ENCODE measurements at places on chromosomes 1 and 21. TPM values are rescaled to one million over a fixed set of nuclear protein-coding genes. Genes with fewer than 3 reads are reported as not detected.

The AGMAT gene
- total RNA-seq, result 12.4 TPM

The TSPEAR gene
- not detected for total RNA-seq

The CELF3 gene
- total RNA-seq, result not detected

The PEAR1 gene
- total RNA-seq, result not detected

The ANKRD34A gene
- 3.8 TPM for total RNA-seq

The EPHA2 gene
- total RNA-seq, result not detected

- DNase-seq, result no peak
Observed at GRCh38 chr1:87243573-87243972, 85.1 kb upstream of the LMO4 start.

DNA sequence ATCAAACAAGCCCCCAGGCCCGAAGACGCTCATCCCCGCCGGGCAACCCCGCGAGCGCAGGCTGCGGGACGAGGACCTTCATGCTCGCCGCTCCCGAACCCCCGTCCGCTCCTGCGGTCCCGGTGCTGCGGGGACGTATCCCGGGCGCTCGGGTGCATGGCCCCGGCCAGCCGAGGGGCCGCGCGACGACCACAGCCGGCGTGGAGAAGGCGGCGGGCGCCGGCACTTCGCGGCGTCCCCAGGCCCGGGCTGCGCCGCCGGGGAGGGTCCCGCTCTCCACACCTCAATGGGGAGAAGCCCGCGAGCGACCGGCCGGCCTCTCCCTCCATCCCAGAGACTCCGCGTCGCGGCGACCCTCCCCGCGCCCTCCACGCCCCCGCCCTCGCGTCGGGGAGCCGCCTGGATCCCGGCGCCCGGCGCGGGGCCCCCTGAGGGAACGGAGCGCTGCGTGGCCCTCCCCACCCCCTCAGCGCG is 401 bp downstream of the ERRFI1 start:
- no peak for DNase-seq

- peak; percentile 68 for DNase-seq
Observed at GRCh38 chr1:15501208-15502032, 22.6 kb downstream of the CASP9 start.

DNA sequence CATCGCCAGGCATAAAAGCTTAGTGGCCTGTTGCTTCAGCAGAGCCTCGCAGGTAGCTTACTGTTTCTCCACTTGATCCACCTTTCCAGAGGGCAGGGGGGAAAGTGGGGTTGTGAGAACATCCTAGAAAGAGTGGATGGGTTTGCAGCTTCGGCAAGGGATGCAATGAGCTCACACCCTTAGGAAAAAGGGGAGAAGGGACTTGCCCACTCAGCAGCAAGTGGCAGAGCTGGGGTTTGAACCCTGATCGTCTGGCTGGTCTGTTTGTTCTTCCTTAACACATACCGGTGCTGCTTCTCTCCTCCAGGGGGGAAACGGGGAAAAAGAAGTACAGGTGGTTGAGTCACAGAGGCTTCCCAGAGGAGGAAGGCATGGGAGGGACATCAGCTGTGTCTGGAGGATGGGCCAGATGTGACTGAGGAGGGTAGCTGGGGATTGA is 1.0 kb downstream of the TMEM201 start:
- DNase-seq, result no peak

GRCh38 chr1:179448437-179449149 is 82.8 kb downstream of the AXDND1 start:
- DNase-seq, result no peak

DNA sequence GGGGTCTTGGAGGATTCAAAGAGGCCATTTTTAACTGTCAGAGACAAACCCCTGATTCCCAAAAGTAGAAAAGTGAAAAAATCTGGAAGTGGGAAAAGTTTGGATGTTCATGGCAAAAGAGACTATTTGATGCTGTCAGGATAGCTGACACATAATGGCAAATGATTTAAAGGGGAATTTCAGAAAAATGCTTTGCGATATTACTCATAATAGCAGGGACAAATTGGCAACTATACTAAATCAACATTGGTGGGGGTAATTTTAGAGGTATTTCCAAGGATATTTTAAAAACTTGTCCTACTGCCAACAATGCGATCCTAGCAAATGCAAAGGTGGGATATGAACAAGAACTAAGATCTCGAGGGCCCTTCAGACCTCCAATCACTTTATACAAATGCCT is 5.3 kb upstream of the GSTM4 start:
- no peak for DNase-seq

DNA sequence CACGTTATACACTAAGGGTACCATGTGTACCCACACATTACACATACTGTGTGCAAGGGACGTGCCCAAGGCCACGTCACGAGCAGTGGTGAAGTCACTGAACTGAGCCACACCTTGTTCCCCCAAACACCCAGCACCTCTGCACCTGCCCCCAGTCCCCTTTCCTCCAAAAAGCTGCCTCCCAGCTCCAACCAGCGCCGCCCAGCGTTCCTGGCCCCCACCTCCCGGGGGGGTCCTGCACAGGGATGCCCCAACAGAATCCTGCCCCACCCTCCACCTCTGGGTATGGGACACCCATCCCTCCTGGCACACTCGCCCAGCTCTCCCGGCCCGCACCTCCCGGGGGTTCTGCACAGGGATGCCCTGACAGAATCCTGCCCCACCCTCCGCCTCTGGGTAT is 54.1 kb downstream of the CHD5 start:
- DNase-seq, result no peak

DNA sequence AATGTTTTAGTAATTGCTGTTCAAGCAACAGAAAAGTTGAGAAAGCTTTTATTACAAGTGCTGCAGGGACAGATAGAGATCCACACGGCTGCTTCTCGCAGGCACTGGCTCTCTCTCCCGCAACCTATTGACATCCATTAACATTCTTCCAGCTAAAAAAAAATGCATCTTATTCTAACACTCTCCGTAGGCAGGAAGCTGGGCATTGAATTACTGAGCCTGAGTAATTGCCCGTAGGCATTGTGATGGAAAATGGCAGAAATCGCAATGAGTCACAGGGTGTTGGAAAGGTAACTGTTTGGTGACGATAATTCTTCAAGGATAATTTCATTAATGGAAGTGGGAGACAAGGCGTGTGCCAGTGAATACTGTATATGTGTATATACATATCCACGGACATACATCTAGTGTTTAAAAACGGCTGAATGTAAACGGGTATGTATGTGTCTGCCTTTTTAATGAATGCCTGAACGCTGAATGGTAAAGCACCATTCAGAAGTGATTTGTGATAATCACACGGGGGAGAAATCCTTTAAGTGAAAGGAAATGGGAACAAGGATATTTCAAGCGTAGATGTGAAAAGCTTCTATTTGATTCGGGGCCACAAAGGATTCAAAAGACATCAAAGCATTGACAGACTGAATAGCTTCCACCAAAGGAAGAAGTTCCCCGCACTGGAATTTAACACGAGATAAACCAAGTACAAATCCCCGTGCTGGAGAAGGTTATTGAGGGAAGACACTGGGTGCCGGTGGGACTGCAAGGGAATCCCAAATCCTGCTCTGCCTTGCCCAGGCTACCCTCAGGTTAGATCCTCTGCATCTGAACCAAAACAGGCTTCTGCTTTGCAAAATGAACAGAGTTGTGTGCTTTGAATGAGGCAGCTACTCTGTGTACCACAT is 567.2 kb downstream of the NPHP4 start:
- DNase-seq, result no peak

DNA sequence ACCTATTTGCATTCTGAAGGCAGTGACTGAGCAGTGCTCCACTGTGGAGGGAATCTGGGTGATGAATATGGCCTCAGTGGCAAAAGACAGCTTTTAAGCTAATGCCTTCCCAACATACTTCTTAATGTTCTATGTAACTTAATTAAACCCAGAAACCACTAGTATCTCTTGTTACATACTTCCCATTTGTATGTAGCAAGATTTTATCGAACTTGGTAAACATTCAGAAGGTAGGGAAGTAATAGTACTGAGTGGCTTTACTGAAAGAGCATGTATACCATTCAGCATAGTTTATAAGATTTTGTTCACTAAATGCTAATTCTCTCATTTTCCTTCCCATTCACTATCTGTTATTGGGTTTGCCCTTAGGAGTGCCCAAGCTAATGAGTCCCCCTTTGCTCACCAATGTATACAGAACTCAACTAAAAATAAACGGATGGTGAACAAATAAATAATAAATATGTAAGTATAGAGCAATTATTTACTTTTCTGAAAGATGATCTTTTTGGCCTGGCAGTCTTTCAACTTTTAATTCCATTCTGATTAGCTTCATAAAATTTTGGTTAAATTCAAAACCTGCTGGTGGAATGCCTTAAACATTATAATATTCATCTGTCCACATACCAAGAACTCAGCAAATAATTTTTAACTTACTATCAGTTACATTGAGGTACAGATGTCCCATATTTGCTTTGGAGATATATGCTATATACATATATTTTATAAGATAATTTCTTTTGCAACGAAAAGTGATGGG is 204.4 kb downstream of the APP start:
- no peak for DNase-seq

- no peak for DNase-seq
Observed at GRCh38 chr1:241531195-241532161, 700 bp upstream of the KMO start.

GRCh38 chr1:104028416-104029035 is 278.8 kb downstream of the AMY1C start:
- no peak for DNase-seq

DNA sequence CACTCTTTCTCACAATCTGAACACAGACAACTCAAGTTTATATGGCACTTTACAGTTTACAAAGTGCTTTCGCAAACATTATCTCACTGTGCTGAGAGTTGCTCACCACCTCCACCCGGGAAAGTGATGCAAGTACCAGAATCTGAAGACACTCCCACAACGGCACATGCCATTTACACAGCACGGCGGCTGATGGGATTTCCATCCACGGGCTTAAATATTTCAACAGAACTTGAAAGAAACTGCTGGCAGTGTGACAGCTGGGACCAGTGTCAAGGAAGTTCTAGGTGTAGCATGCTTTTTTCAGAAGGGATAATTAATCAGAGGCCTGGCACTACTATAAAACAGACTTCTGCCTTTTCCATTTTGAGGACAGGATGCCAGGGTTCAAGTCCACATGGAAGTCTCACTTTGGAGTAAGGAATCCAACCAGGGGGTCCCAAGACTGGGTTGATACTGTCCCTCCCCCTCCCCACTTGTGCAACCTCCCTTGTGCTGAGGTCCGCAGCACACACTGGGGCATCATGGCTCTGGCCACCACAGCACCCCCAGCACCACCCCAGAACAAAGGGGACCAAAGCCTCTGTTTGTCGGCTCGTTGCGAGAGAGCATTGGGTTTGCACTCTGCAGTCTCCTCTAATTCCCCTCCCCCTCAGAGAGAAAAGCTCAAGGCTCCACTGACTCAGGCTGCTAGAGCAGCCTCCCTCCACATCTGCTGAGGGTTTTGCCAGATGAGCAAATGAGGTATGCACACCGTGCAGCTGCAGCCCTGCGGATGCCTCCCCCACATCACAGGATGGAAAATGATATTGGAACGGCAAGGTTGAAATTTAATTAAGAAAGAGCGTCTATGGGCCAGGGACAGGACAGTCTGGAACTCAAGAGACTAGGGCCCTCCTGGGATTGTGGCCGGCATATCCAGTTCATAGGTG is 154.9 kb downstream of the TGFBR3 start:
- DNase-seq, result peak; percentile 57

DNA sequence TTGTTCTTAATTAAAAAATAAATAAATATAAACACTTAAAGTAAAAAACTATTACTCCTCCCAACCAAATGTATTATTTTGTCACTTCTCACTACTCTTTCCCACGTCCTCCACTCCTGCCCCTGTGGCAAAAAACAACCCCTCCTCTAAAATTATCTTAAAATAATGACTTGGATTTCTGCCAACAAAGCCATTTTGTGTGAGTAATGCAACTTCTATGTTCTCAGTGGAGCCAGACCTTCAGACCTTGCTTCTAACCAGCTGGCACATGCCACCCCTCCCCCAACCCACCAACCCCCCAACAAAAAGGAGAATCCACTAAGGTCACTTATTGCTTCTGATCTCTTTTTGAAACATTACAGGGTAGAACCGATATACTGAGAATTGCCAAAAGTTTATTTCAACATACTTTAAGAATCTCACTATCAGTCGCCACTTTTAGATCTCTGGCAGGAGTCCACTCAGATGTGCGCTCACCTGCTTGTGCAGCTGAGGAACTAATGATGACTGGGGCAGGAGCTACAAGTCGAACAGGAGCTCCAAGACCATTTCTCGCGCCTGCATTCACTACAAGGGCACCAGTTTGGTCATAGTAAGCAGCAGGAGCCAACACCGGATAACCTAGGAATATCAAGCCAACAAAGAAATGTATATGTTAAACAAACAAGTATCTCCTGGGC is 58.3 kb upstream of the SDC3 start:
- no peak for DNase-seq

DNA sequence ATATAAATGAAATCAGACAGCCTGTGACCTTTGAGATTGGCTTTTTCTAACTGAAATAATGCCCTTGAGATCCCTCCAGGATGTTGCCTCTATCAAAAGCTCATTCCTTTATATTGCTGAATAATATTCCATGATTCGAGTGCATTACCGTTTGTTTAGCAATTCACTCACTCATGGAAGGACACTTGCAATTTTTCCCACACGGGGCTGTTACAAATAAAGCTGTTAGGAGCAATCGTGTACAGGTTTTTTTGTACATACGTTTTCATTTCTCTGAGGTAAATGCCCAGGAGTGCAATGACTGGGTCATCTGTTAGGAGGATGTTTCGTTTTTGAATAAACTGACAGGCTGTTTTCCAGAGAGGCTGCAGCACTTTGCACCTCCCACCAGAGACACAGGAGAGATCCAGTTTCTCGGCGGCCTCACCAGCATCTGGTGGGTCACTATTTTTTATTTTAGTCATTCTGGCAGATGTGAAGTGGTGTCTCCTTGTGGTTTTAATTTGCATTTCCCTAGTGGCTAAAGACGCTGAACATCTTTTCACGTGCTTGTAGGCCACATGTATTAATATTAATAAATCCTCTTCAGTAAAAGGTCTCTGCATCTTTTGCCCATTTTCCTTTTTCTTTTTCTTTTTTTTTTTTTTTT is 11.0 kb downstream of the PRDM15 start:
- no peak for DNase-seq

DNA sequence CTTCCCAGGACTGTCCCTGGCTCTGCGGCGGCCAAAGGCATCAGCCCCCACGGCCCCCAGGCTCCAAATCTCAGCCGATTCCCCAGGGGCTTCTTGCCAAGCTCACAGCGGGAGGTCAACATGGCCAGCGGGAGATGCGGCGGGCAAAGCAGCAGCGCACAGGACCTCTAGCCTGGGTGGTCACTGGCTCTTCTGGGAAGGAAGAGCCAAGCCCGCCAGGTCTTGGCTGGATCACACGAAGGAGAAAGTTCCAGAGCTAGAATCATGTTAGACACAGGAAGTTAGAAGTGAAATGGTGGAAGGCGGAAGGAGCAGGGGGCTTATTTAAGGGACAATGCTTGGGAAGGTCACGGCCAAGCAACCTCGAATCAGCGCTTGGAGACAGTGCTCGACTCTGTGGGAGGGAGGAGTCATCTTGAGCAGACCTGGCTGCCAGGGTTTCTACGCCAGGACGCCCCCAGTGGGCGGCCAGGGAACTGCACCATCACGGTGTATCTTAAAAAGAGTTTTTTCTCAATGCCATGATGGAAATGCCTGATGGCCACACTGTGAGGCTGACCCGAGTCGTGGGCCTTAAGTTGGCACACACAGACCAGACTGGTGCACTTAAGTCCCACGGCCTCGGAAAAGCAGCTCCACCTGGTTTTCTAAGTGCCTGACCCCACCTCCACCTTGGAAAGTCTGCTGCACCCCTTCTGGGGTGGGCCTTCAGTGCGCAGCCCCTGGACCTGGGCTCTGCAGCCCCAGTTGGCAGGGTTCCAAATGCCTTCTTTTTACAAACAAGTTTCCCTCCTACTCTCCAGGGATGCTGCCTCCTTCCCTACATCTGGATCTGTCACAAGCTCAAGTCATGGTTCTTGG is 29.3 kb downstream of the SLC66A1 start:
- DNase-seq, result peak; percentile 79

- no peak for DNase-seq
Observed at GRCh38 chr1:185966471-185966870, 232.3 kb downstream of the HMCN1 start.
